ENCODE measurements at places on chromosomes 7 and 10. TPM values are rescaled to one million over a fixed set of nuclear protein-coding genes. Genes with fewer than 3 reads are reported as not detected.

Gene LRRC17
- not detected for total RNA-seq

Gene ADCYAP1R1
- total RNA-seq = not detected

Gene RPEL1
- not detected for total RNA-seq

Gene AKR1D1
- not detected for total RNA-seq

Gene TMEM196
- total RNA-seq = not detected

Gene SPOCK2
- 0.39 TPM for total RNA-seq

Gene C10orf105
- not detected for total RNA-seq

Gene PRR15
- total RNA-seq = 2.7 TPM

Gene POM121
- 39.7 TPM for total RNA-seq

Gene CLIP2
- total RNA-seq = 15.2 TPM

Gene OR13A1
- not detected for total RNA-seq

Gene SGCE
- 56.0 TPM for total RNA-seq

Gene TAS2R60
- total RNA-seq = not detected

Gene STOX1
- 1.1 TPM for total RNA-seq

Gene NRBF2
- 18.9 TPM for total RNA-seq

Gene ASAH2B
- total RNA-seq = 3.4 TPM

Gene TMEM139
- total RNA-seq = 1.3 TPM

Gene SEMA3D
- total RNA-seq = not detected

Gene PKD2L1
- total RNA-seq = 0.06 TPM

Gene RET
- total RNA-seq = 0.59 TPM

Gene DPP6
- total RNA-seq = not detected

Gene LEP
- total RNA-seq = not detected

Gene PPP1R9A
- total RNA-seq = 3.3 TPM

Gene ZMIZ2
- total RNA-seq = 17.4 TPM

Gene SPACDR
- total RNA-seq = 0.67 TPM

Gene CRTAC1
- total RNA-seq = 1.3 TPM

Gene STEAP2
- 4.2 TPM for total RNA-seq

All from A549 treated with ZK216348 at 1 μM for 4 hours (cell line).